Mesenteric fat pad (tissue), 1 donor: ENCODE measurements at places on chromosomes 3 and 15.

- DNase-seq, result no peak
Observed at GRCh38 chr3:12840591-12841148, 695 bp downstream of the RPL32 start.

GRCh38 chr3:152768478-152768877, 66.5 kb upstream of the P2RY1 start:
- DNase-seq, result no peak

DNA sequence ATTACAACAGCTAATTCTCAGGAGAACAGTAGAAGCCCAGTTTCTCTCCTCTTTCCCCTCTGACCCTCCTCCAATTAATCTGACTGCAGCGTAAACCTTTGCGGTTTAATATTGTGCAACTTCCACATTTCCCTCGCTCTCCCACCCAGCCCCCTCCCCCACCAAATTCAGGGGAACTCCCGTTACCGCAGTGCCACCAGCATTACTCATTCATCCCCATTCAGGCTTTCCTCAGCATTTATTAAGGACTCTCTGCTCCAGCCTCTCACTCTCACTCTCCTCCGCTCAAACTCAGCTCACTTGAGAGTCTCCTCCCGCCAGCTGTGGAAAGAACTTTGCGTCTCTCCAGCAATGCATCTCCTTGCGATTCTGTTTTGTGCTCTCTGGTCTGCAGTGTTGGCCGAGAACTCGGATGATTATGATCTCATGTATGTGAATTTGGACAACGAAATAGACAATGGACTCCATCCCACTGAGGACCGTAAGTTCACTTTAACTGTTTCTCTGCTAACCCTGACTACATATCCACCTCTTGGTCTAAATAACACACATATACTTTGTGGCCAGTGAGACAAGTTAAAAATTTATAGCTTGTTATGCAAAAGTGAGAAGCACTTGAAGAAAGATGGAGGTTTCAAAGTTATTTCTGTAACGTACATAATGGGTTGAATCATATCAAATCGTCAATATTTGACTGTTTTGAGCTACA, at the start of gene PTX3:
Gene PTX3, plus strand, starts transcription at position 268 of the 709 bp plus-strand sequence. Its CDS starts 84 bp downstream, at position 352.
- DNase-seq, result no peak

DNA sequence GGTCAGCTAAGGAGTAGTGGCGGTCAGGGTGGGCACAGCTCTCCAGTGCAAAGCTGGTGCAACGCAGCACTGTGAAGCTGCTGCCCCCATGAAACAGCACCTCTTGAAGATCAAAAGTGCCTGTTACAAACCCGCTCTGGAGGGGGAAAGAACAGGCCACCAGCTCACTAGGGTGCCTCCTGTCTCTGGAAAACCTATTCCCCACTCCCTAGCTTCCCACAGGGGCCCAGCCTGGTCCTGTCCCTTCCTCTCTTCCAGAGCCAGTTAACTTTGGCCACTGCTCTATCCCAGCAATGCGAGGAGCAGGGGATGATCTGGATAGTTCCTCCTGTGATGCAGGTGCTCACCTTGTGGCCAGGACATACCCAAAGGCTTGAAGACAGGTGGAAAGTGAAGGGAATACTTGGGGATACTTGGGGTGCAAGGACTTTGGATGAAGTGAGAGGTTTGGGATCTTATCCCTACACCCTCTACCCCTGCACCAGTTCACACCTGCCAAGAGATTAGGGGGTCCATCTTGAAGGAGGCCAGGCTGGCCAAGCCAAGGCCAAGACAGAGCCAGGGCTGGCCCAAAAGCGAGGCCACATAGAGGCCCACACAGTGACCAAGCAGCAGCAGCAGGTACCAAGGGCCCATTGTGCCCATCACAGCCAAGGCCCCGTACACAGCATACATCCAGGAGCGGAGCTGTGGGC, 4.2 kb downstream of the HHATL start:
- peak; percentile 75 for DNase-seq

GRCh38 chr15:81337713-81338157, 13.8 kb upstream of the STARD5 start:
- no peak for DNase-seq

GRCh38 chr3:138962854-138963560, 16.0 kb downstream of the FOXL2NB start:
- no peak for DNase-seq
